ENCODE measurements at places on chromosomes 1 and 21.

DNA sequence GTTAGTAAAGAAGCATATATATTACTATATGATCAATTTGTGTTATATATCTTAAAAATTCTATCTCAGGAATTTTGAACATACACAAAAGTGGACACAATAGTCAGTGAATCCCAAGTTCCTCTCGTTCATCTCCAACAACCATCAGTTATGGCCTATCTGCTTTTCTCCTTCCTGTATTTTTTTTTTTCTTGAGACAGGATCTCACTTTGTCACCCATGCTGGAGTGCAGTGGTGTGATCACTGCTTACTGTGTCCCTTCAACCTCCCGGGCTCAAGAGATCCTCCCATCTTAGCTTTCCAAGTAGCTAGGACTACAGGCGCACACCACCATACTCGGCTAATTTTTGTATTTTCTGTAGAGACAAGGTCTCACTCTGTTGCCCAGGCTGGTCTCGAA is 9.4 kb downstream of the SPEN start:
- no peak for DNase-seq

DNA sequence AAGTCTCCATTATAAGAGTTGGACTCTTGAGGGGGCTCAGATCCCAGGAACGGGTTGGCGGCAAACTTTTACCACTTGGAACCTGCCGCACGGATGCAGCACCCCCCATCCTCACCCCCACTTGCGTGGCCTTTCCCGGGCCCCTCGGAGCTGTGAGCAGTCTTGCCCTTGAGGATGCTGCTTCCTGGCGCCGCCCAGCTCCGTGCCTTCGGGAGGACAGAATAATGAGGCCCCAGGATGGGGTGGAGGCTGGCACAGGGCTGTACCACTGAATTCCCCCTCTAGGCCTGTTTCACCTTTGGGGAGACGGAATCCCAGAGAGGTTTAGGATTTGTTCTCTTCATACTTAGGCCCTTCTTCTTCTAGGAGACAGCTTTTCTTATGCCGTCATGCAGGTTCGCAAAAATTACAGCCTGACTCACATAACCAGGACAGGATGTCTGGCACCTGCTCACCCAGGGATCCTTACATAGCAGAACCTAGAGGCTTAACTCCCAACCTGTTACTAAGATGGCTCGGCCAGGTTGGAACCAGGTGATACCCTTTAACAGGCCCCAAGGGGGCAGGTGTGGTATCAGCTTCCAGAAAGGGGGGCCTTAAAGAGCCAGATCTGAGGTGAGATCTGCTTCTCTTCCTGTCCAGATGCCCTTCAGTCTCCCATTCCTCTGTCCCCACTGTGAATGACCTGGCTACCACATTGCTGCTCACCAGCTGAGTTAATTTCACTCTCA is 1.5 kb downstream of the TRNP1 start:
- DNase-seq = no peak

DNA sequence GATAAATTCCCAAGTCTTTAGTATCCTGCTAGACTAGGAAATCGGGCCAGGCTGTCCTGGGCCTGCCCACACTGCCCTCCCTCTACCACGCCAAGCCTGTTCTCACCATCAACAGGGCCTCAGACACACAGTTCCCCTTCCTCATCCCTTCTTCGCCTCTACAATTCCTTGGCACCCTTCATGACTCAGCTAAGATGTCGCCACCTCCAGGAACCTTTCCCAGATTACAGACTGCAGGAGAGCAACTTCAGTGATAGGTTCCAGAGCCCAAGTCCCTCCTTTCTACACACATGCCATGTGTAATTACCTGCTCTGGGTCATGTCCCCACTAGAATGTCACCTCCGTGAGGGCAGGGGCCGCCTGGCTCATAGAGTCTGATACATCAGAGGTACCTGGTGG is 3.3 kb downstream of the RIMS3 start:
- DNase-seq = no peak

DNA sequence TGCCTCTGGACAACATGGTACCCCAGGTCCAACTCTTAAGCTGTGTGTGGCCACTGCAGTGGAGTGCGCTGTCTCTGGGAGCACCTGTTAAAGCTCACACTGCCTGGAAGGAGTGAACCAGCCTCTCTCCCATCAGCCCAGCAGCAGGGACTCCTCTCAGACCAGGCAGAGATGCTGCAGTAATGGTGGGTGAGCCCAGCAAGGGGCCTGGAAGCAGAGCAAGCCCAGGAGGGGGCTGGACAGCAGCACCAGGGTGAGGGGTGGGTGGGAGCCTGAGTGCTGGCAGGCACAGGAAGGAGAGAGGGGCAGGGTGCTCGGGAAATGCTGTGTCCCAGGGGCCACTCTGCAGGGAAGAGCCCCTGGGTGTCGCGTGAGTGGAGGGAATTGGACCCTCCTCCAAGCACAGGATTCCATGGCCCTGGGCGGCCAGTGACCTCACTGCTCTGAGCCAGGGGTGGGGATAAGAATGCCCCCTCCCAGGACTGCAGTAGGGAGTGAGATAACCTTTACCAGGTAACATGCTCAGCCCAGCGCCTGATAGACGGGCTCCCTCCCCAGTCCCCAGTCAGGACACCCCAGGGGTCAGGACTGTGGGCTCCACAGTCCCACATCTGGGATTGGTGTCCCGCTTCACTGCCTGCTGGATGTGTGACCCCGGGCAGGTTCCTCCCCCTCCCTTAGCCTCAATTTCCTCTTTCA is 313.1 kb downstream of the MATN1 start:
- DNase-seq = no peak

- DNase-seq = no peak
Measured at GRCh38 chr1:100343897-100344296, 8.4 kb upstream of the CDC14A start.

GRCh38 chr1:20717452-20718342 is at the start of gene KIF17:
Gene KIF17 (minus strand): TSS chr1:20718007. CDS start chr1:20717706, 301 bp downstream.
- DNase-seq = peak; percentile 58

- no peak for DNase-seq
Measured at GRCh38 chr21:17794518-17795145, 24.5 kb downstream of the C21orf91 start.

DNA sequence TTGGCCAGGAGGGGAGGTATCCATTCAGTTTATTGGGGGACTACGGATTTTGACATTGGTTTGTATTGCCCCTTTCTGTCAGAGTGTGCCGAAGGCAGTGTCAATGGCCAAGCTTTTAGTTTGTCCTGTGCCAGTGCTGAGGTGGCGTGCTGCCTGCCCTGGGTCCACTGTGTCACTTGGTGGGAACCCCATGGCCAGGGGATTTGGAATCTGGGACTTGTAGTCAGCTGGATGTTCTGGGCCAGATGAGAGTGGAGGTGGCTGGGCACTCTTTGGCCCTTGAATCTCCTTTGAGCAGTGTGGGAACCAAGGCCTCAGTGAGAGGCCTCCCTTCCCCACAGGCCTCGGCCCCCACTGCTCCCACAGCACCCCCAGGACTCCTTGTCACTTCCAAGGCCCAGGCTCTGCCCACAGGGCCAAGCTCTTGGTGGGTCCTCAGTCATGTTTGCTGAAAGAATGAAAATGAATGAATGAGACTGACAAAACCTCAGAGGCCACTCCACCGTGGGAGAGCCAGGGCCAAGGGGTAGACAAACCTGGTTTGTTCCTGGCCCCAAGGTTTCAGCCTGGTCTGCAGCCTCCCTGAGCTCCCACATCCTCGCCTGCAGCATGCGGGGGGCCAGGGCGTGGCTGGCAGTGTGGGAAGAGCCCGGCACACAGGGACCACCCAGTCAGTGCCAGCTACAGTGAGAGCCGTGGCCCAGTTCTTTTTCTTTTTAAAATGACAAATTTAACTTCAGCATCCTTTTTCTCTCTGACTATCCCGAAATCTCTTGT is 412.2 kb downstream of the MATN1 start:
- DNase-seq = no peak

GRCh38 chr21:32888971-32889370 is 117.4 kb upstream of the PAXBP1 start:
- DNase-seq = no peak

DNA sequence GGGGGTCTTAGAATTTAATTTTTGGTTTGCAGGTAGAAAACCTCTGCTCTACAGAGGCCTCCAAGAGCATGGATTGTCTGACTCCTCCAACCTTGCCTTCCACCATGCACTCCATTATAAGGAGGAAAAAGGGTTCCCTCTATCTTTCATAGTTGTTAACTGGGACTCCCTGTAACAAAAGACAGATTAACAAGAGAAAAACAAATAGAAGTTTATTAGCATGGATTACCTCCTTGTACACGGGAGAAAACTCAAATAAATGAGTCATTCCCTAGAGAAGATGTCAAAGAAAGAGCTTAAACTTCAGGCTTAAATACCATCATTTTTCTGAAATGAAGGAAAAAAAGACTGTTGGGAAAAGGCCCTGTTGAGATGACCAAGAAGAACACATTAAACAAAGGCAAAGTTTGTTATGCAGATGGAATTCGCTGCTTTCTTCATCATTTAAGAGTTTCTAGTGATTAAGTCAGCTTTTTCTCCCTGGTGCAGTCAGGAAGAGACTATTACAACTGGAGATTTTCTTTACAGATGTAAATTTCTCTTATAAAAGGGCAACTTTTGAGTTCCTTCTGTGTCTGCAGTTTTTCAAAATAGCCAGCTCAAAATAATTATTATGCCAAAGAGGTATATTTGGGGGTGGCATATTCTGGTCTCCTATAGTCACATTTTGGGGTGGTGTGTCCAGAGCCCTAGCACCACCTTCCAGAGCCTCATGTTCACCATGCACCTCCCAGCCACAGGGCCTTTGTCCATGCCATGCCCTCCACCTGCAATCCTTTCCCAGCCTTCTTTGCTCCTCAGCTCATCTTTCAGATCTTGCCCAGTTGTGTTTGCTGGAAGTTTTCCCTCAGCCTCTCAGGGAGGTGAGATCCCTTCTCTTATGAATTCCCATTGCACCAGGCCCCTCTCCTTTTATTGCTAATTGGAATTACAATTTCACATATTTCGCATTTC is 63.1 kb upstream of the KLHDC7A start:
- no peak for DNase-seq

DNA sequence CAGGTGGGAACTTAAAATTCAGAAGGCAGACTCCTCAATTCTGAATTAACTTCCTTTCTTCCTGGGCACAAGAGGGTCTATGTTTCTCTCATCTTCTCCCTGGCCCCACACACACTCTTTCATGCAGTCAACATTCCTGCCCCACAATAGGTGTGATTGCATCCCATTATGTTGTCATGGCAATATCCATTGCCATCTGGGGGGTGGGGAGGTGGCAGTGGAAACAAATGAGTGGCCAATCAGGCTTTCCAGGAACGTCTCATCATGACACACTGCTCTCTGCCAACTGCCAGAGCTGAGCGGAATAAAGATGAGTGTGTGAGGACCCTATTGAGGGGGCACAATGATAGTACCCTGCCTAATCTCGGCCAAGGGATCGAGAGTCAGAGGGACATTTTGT is 80.4 kb downstream of the KCND3 start:
- no peak for DNase-seq

GRCh38 chr1:212609701-212610574 is 1.4 kb downstream of the ATF3 start:
- DNase-seq = no peak

- DNase-seq = no peak
Measured at GRCh38 chr1:59156051-59156450, 140.8 kb upstream of the FGGY start.

- no peak for DNase-seq
Measured at GRCh38 chr1:37471345-37472231, 2.8 kb upstream of the ZC3H12A start.

- no peak for DNase-seq
Measured at GRCh38 chr1:216849146-216849545, 125.9 kb upstream of the ESRRG start.

DNA sequence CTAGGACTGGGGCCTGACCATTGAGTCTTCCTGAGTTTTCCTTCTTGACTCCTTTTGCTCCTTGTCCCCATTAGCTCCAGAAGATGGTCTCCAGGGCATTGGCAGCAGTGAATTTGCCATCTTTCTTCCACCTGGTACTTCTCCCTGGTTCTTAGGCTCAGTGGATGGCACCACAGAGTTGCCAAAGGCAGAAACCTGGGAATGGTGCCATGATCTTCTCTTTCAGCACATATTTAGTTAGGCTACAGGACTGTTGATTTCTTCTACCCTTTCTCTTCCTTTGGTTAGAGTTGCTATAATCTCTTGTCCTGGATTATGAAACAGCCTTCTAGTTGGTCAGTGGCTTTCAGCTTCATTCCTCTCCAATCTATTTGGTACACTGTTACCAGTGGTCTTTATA is 6.2 kb downstream of the ZBTB40 start:
- DNase-seq = no peak

- no peak for DNase-seq
Measured at GRCh38 chr1:14254251-14254650, 344.2 kb upstream of the KAZN start.

GRCh38 chr1:49052102-49052501 is 275.4 kb upstream of the BEND5 start:
- no peak for DNase-seq

- DNase-seq = no peak
Measured at GRCh38 chr1:225712391-225712790, 59.5 kb upstream of the ENAH start.

DNA sequence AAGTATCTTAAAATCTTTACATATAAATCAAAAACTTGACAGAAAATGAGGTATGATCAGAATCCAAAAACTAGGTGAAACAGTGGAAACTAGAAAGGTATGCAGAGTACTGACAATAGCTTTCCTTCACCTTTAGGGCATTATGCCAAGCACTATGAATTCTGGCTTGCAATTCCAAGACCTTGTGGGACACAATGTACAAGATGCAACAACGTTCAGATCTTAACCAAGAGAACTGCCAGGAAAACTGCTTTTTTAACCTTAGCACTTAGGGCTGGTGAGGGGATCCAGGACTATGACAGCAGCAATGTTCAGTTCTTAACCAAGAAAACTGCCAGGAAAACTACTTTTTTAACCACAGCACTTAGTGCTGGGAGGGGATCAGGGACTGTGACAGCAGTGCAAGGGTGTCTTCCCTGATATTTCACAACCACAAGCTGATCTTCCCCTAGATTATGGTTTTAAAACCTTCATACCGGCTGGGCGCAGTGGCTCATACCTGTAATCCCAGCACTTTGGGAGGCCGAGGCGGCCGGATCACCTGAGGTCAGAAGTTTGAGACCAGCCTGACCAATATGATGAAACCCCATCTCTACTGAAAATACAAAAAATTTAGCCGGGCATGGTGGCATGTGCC is 22.3 kb downstream of the FOXJ3 start:
- no peak for DNase-seq

DNA sequence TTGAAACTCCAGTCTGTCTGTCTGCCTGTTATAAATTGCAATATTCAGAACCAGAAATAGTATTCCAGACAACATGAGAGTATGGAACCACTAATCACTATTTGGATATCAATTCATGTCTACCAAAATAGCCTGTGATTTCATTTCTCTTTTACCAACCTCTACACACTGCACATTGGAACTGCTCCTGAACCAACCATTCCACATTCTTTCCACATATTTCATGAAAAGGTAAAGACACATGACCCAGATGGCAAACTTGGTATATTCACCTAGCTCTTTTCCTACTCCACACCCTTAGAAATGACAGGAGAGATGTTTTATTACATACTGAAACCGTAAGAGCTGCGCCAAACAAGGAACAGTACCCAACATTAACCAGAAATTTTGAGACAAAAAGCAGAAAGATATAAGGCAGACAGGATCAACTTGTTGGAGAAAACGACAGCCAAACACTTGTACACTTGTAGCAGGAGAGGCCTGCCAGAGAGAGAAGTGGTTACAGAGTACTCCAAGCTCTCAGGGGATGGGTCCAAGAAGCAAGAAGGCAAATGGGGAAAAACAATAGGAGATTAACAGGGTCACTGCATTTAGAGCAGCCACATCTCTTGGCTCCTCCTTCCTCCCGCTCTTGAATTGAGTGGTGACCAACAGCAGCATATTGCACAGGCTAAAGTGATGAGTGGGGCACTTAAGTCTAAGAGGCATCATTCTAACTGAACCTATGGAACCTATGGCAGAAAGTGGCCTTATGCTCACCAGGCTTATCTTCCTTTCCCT is 148.7 kb downstream of the SETD4 start:
- DNase-seq = no peak

Measured in CD4-positive, alpha-beta T cell treated with Interleukin-15 for 4 hours (primary cell).